ENCODE measurements at places on chromosomes 12 and 14.

DNA sequence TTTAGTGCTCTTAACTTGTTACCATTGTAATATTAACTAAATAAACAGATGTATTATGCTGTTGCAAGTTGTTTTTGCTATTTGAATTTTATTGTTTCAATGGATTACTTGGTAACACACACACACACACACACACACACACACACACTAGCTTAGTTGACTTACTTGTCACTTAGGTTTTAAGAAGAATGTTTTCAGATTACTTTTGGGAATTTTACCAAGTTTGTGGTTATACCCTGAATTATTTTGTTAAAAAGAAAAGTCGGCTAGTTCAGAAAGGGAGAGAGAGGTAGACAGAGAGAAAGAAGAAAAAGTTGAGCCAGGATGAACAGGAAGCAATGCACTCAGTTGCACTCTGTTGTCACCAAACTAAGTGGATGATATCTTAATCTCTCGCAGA lies 5.3 kb downstream of the SSTR1 start:
- no peak for DNase-seq

DNA sequence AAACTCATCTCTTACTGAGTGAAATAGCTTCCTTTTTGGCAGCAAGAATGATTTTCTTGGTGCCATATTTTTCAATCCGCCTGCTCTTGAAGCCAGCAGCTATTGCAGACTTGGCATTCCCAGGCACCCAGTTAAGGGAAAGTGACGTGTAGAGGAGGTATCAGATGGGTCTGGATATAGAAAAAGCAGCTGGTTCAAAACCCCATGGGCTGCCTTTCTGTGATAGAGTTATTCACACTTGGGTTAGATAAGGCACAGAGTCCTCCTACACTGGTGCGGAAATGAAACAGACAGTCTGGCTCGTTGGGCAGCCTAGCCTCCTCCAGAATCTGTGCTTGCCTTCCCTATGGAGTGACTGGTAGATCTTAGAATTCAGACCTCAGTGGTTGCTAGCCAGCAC lies 62.2 kb downstream of the PTPN11 start:
- no peak for DNase-seq

GRCh38 chr12:129067491-129067890 lies 214.2 kb downstream of the GLT1D1 start:
- DNase-seq: no peak

DNA sequence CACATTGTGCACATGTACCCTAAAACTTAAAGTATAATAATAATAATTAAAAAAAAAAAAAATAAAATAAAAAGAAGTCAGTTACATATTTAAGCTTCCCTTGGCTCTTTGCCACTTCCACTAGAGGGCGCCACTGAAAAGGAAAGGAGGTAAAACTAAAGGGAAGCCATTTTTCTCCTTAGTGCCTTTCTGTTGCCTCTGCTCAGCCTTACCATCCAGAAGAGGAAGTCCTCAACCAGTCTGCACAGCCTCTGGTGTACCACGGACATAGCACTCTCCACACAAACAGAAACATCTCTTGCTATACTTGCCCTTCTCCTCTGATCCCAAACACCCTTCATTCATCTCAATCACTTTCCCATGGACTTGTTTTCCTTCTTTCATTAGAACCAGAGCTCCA lies 169.0 kb upstream of the EEA1 start:
- peak; percentile 69 for DNase-seq

- DNase-seq: no peak
Observed at GRCh38 chr12:176321-177181, 37.4 kb downstream of the SLC6A12 start.

- DNase-seq: no peak
Observed at GRCh38 chr14:101561145-101561896, at the start of gene DIO3. TSS of gene DIO3 (plus strand) at chr14:101561495.

- no peak for DNase-seq
Observed at GRCh38 chr12:40063414-40063813, 42.5 kb downstream of the SLC2A13 start.

- no peak for DNase-seq
Observed at GRCh38 chr14:77109656-77110055, 11.6 kb downstream of the CIPC start.

DNA sequence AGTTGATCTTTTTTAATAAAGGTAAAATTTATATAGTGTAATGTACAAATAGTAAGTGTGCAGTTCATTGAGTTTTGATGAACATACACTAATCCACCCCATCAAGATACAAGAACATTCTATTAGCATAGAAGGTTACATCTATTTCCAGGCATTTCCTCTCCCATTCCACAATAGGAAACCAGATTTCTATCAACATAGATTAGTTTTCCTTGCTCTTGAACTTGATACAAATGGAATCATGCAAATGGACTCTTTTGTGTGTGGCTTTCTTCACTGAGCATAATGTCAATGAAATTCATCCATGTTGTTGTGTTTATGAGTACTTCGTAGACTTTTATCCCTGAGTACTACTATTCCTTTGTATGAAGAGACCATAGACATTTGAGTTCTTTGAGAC lies 10.8 kb downstream of the STYX start:
- no peak for DNase-seq

- DNase-seq: no peak
Observed at GRCh38 chr14:43157661-43158060, 1349.4 kb downstream of the FSCB start.

DNA sequence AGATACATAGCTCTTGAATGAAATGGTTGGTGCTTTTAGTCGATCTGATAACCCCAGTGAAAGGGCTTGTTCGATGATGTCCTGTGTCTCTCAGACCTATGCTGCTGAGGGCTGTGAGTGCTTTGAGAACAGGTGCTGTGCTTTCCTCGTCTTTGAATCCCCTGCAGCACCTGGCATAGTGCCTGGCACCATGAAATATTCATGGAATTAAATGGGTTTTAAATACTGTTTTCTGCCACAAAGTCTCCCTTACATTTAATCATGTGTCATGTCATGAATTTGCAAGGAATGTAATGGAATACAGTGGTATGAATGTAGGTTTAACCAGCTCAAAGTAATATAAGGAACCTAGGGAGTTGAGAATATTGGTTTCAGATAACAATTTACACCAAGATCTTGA lies 220.5 kb upstream of the PRICKLE1 start:
- no peak for DNase-seq

DNA sequence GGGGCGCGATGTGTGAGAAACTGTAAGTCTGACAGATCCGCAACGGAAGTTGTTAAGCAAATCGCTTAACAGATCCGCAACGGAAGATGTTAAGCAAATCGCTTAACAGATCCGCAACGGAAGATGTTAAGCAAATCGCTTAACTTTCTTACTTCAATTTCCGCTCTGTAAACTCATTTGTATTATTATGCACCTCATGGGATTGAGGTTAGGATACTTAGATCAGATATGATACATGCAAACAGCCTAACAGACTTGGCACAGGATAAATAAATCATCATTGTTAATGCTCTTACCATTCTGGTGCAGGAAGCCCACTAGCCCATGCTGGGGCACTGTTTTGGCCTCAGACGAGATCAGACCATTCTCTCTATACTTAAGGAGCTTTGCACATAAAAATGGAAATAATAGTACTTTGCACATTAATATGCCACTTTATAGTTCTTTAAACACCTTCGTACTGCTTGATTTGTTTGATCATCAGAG lies 399 bp downstream of the NCAPD2 start:
- DNase-seq: no peak

DNA sequence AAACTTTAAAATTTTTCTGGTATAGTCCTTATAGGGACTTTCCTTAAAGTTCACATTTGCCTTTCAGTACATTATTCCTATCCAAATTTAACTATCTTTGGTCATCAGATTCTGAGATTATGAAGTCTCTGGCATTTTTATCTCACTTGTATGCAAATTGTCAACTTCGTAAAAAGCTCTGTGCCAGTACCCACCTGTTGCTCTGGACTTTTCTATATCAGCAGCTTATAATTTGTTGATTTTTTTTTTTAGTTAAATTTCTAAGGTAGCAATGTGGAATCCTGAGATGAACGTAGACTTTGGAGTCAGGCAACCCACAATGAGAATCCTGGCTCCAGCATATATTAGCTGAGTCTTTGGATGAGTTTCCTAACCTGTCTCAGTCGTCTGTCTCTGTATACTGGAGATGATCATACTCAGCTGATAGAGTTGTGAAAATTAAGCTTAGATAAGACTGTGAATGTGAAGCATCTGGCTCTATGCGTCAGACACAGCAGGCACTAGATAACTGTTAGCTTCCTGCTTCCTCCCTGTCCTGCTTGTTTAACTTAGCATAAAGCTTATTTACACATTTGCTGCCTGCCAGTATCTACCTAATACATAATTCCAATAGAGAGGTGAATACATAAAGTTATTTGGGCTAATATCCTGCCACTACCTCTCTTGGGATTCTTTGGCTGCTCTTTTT lies 59.8 kb downstream of the MARK3 start:
- no peak for DNase-seq

GRCh38 chr14:32413967-32414640 lies 85.0 kb downstream of the AKAP6 start:
- DNase-seq: no peak

- DNase-seq: no peak
Observed at GRCh38 chr14:24277071-24277470, 5.7 kb upstream of the RABGGTA start.

GRCh38 chr12:103503546-103504480 lies 8.0 kb upstream of the C12orf42 start:
- peak; percentile 50 for DNase-seq

GRCh38 chr12:6314776-6315175 lies 4.3 kb downstream of the PLEKHG6 start:
- no peak for DNase-seq

- no peak for DNase-seq
Observed at GRCh38 chr14:94969766-94970165, 187.6 kb downstream of the DICER1 start.

- no peak for DNase-seq
Observed at GRCh38 chr12:57716305-57716704, 22.2 kb downstream of the AGAP2 start.

GRCh38 chr12:131131808-131132117 lies 178.1 kb downstream of the ADGRD1 start:
- no peak for DNase-seq

GRCh38 chr12:16323638-16324037 lies 23.8 kb upstream of the MGST1 start:
- DNase-seq: no peak

DNA sequence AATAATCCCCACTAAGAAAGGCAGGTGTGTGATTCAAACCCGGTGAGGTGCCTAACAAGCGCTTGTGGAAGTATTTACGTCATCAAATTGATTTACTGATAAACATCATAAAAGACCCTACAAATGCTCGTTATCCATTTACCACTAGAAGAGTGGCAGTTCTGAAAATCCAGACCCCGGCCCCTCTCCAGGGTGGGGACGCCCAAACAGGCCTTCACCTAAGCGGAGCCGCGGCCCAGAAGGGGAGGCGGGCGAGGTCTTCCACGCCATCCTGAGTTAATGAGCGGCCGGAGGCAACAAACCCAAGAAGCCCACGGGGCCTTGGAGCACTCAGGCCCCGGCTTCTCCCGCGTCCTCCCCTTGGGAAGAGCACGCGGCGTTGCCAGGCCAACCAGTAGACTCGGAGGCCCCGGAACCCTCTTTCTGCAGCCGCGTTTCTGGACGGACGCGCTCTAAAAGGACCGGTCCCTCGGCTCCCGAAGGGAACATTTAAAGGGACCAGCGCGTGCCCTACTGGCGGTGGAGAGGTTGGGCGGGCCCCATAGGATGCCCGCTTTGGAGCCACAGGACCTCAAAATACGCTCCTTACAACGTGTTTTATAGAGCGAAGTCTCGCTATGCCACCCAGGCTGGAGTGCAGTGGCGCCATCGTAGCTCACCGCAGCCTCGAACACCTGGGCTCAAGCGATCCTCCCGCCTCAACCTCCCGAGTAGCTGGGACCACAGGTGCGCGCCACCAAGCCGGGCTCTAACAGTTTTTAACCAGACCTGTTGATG lies 3.5 kb downstream of the PTPN21 start:
- DNase-seq: peak; percentile 60

DNA sequence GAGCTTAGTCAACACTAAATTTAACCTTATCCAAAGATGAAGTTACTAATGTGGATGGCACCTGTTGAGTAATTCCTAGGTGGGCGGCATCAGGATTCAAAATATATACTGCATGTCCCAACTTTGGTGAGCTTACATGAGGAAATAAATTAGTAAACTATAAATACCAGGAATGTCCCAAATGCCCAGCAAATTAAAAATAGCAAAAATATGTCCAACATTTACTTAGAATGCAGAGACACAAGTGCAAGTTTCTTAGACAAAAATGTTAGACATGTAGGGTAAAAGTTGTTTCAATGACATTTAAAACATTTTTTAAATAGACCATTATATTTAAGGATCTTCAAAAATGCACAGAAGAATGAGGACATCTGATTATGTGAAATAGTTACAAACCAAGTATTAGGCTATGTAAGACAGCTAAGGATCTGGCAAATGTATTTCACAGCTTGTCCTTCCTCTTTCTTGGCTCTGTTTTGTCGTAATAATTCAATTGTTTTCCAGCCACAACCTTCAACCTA lies 115.9 kb downstream of the NAV3 start:
- no peak for DNase-seq

GRCh38 chr14:22412926-22413411 lies 176.1 kb downstream of the DAD1 start:
- no peak for DNase-seq

Measured in activated naive CD4-positive, alpha-beta T cell treated with anti-CD3 and anti-CD28 coated beads, Interleukin-2, amount 50 U/mL, for 16 hours (primary cell).